Stimulated activated CD8-positive, alpha-beta memory T cell treated with anti-CD3 and anti-CD28 coated beads, Interleukin-4, amount 100 ng/mL, for 48 hours (primary cell): ENCODE measurements at places on chromosomes 11 and 22.
A peak's percentile ranks its signal among the peaks of the same experiment; 100 is the strongest.

GRCh38 chr11:9953994-9954626 is 290.2 kb downstream of the SWAP70 start:
- no peak for DNase-seq

DNA sequence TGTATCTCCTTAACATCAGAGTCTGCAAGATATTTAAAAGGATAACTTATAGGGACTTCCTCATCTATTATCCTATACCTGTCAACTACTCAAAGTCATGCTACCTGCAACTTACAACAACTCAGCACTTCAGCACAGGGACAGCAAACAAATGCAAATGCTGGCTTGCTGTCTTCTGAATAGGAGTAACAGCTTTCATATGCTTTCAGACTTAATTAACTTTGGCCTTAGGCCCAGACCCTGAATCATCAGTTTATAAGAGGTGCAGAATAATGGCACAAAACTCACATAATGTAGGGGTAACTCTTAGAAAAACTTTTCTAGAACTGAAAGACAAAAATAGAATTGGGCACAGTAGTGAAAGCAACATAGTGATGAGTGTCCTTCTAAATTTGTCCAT is 953.4 kb downstream of the DLG2 start:
- DNase-seq: no peak

- peak; percentile 95 for DNase-seq
Measured at GRCh38 chr11:66022401-66023185, 3.7 kb downstream of the CATSPER1 start.

GRCh38 chr11:132106096-132106982 is 735.9 kb downstream of the NTM start:
- no peak for DNase-seq

- DNase-seq: no peak
Measured at GRCh38 chr22:28398981-28399380, 280.7 kb downstream of the TTC28 start.

DNA sequence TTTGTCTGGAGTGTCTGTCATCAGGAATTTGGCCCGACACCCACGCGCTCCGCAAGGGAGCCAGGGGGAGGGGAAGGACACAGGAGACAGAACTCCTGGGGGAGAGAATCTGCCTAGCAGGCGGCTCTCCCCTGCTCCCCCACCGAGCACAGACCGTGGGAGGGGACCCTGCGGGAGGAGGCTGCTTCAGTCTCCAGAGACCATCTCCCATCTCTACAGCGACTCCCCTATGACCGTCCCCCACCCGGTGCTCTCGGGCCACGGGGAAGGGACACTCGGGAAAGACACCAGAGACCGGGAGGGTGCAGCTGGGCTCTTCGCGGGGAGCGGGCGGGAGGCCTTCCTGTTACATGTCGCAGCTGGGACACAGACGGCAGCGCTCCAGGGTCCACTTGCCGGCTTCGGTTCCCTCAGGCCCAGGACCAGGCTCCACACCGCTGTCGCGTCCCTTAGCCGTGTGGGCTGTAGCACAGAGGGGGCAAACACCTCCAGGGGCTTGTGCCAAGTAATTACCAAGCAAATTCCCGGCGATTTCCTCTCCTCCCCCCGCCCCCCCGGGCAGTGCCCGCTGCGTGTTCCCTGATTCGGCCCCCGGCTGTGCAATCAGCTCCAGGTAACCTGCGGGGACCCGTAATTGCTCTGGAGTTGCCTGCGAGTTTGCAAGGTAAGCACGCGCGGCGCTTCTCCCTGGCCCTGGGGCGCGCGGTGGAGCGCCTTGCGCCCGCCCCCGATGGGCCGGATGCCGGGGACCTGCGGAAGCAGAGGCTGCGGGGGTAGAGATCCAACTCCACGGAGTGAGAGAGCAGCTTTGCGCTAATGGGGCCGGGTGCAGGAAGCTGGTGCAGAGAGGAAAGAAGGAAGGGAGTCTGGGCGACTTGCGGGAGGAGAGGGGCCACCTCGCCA is 155.1 kb upstream of the CADM1 start:
- DNase-seq: no peak

GRCh38 chr11:61976420-61976800 is 9.0 kb upstream of the FTH1 start:
- DNase-seq: no peak

- DNase-seq: peak; percentile 51
Measured at GRCh38 chr22:36330655-36331305, 57.0 kb downstream of the MYH9 start.

GRCh38 chr11:111077530-111078322 is 167.8 kb upstream of the POU2AF2 start:
- no peak for DNase-seq

- DNase-seq: no peak
Measured at GRCh38 chr11:118212131-118212725, 12.6 kb downstream of the JAML start.

- DNase-seq: peak; percentile 32
Measured at GRCh38 chr11:35418282-35419183, 825 bp downstream of the SLC1A2 start.

GRCh38 chr11:73017024-73017751 is 124.9 kb downstream of the FCHSD2 start:
- no peak for DNase-seq

- no peak for DNase-seq
Measured at GRCh38 chr11:69939551-69940245, 120.5 kb upstream of the FGF3 start.

GRCh38 chr11:121129362-121130340 is 28.6 kb downstream of the TECTA start:
- no peak for DNase-seq

DNA sequence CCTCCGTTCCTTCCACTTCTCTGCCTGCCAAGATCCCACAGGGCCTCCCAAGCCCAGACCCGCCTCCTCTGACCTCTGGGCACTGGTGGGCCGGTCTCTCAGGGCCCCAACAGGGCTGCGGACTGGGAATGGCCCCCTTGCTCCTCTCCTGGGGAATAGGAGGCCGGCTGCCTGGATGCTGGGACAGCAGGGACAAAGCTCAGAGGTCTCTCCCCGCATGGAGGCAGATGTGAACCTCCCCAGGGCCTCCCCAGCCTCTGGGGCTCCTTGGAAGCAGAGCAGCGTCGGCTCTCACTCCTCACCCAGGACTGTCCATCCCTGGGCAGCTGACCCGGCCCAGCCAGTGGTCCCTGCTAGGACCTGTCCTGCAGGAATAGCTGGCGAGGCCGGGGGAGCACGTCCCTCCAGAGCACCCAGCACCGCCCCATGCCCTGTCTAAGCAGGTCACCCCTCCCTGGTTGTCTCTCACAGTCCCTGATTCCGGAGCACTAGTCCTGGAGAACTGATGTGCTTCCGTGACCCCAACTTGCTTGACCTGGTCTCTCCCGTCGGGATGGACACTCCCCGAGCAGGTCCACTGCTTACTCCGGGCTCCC is 85.8 kb downstream of the RTL6 start:
- no peak for DNase-seq

DNA sequence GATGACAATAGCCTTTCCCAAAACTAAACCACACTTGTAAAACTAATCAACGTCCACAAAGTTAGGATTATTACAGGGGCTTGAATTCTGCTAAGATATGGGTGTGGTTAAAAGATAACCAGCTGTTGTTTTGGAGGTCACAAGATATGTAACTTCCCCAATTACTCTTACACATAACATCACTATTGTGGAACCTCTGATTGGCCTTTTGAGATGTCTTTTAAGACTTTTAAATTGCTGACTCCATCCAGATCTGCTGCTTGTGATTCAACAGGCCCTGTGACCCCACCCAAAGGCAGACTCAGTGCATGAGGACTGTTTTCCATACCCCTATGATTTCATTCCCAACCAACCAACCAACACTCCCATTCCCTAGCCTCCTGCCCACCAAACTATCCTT is 893.9 kb downstream of the OPCML start:
- DNase-seq: no peak
